ENCODE measurements at places on chromosomes 3 and 15.

DNA sequence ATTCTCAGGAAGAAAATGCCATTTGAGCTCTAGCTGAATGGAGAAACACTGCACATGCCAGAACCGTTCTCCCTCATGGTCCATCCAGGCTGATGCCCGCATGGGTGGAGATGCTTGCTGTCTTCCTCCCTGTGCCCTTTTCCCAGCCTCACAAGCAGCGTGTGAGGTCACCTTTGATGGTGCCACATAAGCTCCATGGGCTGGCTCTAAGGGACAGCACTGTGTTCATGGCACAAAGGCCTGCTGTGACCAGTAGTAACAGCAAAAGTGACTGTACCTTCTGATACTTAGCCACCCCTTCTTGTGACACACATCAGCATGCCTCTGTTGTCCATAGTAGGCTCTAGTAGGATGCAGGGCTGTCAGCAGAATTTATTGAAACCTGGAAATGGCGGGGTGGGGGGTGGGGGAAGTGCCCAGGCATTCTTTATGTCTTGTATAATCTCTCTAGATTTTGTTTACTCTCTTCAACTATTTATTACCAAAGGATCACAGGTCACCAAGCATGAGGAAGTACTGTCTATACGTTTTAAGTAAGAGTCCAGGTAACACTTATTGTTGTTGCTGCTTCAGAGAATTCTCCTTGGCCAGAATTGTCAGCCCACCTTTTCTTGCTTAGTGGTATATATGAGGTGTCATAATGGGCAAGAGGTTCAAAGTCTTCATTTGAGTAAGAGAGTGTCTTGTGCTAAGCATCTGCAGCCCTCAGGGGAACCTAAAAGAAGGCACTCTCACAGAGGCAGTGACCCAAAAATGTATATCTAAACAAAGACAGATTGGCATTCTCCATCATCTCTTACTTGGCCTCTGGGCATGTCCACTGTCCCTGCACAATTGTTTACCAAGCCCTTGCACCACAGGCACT lies 56.5 kb downstream of the RAB7A start:
- DNase-seq = no peak

- no peak for DNase-seq
These were observed 800.6 kb upstream of the LMCD1 start for GRCh38 chr3:7700977-7701376.

GRCh38 chr3:43171748-43172147 lies 65.9 kb upstream of the POMGNT2 start:
- DNase-seq = no peak

DNA sequence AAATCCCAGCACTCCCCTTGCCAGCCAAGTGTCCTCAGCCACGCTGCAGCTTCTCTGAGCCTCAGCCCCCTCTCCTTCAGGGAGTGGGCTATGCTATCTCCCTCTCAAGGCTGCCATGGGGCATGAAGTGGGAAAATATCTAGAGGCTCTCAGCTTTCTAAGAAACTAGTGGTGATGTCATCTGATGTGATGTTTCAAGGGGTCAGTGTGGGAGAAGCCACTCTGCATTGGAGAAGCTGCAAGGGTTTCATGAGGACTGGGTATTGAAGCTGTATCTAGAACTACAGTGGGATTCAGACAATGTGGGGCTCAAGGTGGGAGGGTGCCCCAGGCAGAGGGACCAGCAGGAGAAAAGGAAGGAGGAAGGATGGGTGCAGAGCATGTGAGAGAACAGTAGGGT lies 210.2 kb downstream of the TLE3 start:
- DNase-seq = no peak

DNA sequence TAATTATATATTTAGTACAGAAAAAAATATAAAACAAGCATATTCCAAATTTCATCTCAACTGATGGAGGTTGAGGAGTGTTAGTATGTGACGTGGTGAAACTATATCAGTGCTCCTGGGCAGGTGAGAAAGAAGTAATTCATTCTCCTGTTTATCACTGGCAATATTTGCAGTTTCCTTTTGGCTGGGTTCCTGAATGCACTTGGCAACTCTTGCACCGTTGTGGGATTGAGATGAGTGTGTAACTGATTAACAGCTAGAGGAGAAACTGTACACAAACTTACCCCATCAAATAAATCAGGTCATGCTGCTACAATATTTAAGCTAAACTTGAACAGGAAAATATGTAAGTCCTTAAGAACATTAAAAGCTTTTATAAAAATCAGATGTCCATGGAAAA lies 2.1 kb upstream of the ATP13A4 start:
- DNase-seq = no peak

- DNase-seq = no peak
These were observed 49.8 kb upstream of the TEX264 start for GRCh38 chr3:51621091-51621892.

DNA sequence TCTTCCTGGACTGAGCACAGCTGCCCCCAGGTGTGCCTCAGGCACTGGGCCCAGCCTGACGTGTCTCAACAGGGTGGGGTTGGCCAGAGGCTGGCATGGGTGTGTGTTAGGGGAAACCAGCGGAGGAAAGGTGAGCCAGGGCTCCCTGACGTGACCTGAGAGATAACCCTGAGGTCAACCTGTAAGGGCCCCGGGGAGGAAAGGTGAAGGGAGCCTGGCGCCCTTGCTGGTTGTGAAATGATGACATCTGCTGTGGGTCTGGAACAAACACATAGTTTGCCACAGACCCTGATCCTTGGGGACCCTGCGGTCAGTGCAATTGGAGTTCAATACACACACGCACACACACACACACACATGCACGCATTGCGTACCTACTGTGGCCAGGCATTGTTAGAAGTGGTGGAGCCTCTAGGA lies 100.2 kb upstream of the TLE3 start:
- no peak for DNase-seq

DNA sequence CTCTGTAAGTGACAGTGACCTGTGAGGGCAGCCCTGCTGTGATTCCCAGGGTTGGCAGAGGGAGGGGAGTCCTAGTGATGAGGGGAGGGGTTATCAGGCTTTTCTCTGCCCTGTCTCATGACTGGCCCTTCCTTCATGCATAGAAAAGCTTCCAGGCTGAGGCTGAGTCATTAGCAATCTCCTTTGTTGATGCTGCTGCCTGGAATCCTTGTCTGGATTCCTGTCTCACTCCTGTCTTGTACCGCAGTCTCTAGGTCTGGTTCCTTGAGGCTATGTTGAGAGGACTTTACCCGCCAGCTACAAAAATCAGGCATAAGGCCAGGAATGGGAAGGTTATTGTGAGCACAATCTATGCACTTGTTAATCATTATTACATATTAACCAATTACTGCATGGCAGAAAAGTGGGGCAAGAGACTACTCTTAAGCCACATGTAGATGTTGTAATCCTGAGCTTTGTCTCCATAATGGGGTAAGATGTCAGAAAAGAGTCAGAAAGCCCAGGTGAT lies 7.2 kb downstream of the KLHL6 start:
- no peak for DNase-seq

GRCh38 chr3:48748754-48749153 lies 31.7 kb upstream of the IP6K2 start:
- DNase-seq = no peak

GRCh38 chr3:10309736-10310135 lies 11.2 kb downstream of the SEC13 start:
- no peak for DNase-seq

GRCh38 chr3:53577506-53577905 lies 83.1 kb downstream of the CACNA1D start:
- DNase-seq = no peak

DNA sequence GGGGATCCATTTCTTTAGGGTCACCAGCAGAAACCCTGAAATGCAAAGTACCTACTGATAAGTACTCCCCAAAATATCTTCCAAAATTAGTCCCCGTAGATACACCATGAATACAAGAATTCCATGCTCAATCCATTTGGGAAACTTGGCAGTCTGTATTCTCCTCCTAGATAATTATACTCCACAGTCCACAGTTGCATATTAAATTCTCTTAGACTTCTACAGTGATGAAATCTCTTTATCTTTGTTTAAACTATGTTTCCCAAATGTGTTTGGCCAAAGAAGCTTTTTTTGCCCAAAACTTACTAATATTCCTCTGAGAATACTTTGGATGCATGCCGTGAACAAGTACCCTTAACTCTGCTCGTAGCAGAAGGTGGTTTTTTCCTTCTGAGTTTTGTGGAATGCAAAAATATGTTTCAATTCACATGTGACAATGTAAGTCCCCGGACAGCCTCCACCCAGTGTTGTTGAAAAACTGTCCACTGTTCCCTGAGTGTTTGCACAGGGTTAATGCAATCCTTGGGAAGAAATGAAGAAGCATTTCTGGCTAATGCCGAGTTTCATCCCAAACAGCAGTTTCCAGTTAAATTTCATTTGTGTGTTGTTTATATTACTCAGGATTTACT lies 126.7 kb downstream of the ARNT2 start:
- DNase-seq = no peak

- DNase-seq = peak; percentile 84
These were observed 28.3 kb upstream of the MASP1 start for GRCh38 chr3:187319699-187320302.

DNA sequence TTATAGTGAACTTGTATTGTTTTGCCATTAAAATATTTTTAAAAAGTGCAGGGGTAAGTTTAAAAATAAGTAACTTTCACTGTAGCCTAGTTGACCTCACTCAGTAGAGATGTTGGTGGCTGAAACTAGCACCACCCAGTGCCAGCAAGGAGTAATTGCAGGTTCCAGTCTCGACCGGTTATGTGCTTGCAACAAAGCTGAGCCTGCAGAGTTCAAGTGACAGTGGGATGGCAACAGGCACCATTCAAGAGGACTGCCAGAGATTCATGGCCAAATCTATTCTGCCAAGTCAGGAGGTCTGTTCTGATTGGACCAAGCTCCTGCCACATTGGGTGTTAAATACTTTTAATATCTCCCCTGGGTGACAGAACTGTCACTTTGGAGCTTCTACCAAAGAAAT lies 2.7 kb downstream of the ADAMTS7 start:
- peak; percentile 31 for DNase-seq

DNA sequence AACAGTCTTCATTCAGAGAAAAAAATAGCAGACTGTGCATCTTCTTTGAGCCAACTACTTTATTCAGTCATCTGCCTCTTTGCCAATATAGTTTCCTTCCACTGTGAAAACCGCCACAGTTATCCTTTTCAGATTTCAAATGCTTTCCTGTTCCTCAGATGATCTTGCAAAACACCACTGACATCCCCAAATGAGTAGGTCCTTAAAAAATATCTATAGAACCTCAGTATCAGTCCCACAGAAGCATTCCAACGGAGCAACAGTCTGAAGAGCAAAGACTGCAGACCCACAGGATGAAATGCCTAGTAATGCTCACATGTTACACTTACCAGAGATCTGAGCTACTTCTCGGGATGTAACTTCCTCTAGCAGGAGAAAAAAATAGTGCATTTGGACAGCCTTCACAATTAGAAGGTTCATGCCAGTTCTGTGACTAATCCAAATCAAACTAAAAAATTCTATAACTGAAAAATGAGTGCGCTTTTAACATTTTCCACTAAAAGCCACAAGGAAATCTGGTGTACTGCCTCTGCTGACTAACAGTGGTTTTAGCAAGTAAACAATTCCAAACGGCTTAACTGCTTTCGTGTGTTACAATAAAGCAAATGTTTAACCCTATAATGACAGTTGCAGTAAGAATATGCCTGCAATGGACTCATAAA lies at the start of gene ANKRD28:
ANKRD28 (minus strand) TSS at position 338 of the 662 bp plus-strand sequence. CDS start 1,458 bp downstream, outside the sequence.
- peak; percentile 87 for DNase-seq

DNA sequence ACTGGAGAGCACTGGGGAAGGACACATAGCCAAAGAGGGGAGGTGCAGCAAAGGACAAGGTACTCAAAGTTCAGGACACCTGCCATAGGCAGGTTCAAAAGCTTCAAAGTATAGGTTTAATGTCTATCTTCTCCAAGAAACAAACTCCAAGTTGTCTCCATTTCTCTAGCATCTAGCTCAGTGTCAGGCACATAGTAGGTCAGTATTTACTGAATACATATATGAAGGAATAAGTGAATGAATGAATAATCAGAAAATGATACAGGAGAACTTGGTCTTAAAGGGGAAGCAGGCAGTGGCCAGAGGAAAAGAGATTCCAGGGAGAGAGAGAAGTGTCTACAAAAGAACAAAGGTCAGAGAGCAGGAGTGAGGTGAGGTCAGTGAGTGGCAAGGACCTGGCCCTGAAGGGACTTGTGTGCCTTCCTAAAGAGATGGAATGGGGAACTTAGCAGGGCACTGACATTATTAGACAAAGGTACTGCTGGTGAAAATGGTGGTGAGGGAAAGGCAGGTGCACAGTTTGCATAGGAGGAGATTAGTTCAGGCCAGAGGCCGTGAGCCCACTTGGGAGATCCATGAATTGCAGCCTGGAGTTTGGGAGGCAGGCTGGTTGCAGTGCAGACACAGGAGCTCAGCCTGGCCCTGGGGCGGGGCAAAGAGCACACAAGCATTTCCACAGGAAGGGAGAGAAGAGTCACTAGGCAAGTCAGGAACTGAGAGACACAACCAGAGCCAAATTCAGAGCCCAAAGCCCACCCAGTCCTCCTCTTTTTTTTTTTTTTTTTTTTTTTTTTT lies 21.4 kb downstream of the TBC1D2B start:
- DNase-seq = no peak

DNA sequence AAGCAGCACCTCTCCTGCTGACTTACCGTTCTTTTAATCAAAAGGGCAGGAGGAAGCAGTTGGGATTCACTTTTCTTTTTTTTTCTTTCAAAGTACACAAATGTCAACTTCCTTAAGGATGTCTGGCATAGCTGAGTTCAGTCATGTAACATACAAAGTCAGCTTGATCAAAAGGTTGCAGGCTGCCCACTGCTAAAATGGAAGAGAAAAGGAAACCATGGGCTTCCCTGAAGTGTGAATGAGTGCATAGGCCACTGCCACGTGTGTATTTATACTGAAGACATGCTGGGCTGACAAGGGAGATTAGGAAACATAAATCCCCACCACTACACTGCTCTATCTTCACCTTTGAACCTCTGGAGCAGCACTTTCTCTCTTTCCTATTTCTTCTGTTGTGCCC lies 312.5 kb downstream of the TIGIT start:
- no peak for DNase-seq

DNA sequence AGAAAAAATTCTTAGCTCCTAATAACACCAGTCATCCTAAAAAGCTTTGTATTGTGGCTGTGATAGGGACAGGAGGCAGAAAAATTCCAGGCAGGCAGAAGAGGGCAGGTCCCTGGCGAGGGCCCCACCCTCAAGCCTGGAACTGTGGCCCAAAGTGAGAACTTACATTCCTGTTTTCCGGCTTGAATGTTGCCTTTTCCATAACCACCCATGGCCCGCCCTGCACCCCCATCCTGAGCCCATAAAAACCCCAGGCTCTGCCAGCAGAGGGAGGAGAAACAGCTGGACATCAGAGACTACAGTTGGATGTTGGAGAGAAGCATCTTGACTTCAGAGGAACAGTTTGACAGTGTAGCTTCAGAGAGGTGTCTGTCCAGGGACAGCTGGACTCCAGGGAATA lies 37.3 kb downstream of the SLCO2A1 start:
- DNase-seq = no peak

DNA sequence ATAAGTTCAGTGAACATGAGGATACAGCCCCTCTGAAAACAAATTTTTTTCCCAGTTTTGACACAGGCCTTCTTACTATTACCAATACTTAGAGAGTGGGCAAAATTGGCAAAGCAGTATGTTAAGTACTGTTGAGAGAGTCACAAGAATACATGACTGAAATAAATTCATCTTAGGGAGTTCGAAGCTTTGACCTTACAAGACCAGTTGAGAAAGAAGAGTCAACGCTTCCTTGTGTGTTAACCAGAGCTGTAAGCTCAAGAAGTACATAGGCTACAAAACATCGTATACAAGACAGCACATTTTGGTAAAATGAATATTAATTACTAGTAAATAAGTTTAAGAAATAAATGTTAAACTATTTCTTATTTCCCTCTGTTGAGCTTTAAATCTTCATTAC lies 164.4 kb upstream of the RORA start:
- no peak for DNase-seq

GRCh38 chr15:43517354-43518196 lies at the start of gene MAP1A:
TSS of gene MAP1A (plus strand) at chr15:43517608. CDS start at chr15:43521474, 3,866 bp downstream.
- no peak for DNase-seq

- DNase-seq = peak; percentile 22
These were observed 17.8 kb downstream of the MYL3 start for GRCh38 chr3:46845397-46845859.

Data from hematopoietic multipotent progenitor cell (in vitro differentiated cells).